ENCODE measurements at places on chromosomes 3 and 15. TPM values are rescaled to one million over a fixed set of nuclear protein-coding genes. Genes with fewer than 3 reads are reported as not detected.
A peak's percentile ranks its signal among the peaks of the same experiment; 100 is the strongest.

GRCh38 chr15:95307115-95307514 is 1023.4 kb upstream of the NR2F2 start:
- peaks cover 16% of the 10 kb centered on the region for H3K4me1 ChIP-seq
- no peak for DNase-seq
- H3K27me3 ChIP-seq: no peaks in the 10 kb centered on the region
- no peaks in the 10 kb centered on the region for H3K36me3 ChIP-seq

GRCh38 chr15:31473385-31474058 is 146.9 kb downstream of the KLF13 start:
- no peak overlapping the region for H3K27ac ChIP-seq
- H3K4me3 ChIP-seq: no peak overlapping the region
- peaks cover 8% of the 10 kb centered on the region for H3K4me1 ChIP-seq
- H3K36me3 ChIP-seq: no peaks in the 10 kb centered on the region
- H3K27me3 ChIP-seq: no peaks in the 10 kb centered on the region

- no peak overlapping the region for H3K4me3 ChIP-seq
- no peaks in the 10 kb centered on the region for H3K27me3 ChIP-seq
- H3K4me1 ChIP-seq: no peaks in the 10 kb centered on the region
These were observed 100.1 kb downstream of the LRTM1 start for GRCh38 chr3:54827776-54828175.

DNA sequence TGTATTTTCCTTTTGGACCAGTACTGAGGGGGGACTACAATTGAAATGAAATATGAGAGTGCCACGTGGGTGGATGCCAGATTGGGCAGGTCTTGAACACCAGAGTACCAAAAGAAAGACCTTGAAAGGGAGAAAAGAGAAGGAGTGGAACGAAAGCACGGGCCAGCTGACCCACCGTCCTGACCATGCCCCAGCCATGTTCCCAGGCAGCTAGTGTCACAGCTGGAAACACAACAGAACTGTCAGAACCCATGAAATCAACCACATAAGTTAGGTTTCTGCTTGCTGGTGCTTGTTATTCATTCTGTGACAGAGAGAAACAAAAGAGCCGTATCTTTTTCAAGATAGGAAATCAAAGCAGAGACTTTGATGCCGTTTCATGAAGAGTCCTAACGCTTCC is 268.8 kb downstream of the MEX3B start:
- H3K4me3 ChIP-seq: no peak overlapping the region
- H3K27ac ChIP-seq: no peak overlapping the region
- no peaks in the 10 kb centered on the region for H3K36me3 ChIP-seq
- DNase-seq: no peak
- no peaks in the 10 kb centered on the region for H3K4me1 ChIP-seq

DNA sequence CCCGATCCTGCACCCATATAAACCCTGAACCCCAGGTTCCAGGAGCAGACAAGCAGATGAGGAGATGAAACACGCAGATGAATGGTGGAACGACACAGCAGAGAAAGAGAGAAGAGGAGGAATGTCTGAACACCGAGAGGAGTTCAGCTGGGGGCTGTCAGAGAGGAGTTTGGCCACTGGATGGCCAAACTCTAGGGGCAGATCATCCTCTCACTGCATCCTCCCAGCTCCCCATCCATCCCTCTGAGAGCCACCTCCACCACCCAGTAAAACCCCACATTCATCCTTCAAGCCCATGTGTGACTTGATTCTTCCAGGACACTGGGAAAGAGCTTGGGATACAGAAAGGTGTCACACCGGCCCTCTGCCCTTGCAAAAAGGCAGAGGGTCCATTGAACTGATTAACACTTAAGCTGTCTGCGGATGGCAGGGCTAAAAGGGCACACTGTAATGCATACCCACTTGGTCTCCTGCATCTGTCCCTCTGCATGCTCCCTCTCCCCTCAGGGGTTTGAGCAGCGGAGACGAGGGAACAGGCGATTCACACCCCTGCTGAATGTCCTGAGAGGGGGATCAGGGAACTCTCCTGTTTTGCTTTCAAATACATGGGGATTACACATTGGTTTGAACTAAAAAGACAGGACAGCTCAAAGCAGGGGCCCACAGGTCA is 53.8 kb downstream of the TMED3 start:
- peak; percentile 15 for DNase-seq
- H3K36me3 ChIP-seq: no peaks in the 10 kb centered on the region
- H3K27ac ChIP-seq: no peak overlapping the region
- no peaks in the 10 kb centered on the region for H3K27me3 ChIP-seq
- H3K4me1 ChIP-seq: peaks cover 21% of the 10 kb centered on the region

DNA sequence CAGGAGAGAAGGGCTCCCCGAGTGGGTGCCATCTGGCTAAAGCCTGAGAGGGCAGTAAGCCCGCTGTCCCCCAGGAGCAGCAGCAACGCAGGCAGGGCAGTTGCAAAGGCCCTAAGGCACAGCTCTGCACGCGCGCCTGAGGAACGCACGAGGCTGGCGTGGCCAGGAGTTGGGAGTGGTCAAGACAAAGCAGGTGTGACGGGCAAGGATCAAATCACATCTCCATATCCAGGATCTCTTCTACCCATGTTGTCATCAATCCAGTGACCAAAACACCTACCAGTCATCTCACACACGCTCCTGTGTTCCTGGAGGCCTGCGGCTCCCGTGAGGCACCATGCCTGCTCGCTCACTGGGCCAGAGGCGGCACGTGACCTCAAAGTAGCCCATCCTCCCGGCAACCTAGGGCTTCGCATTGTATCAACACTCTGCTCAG is 59.5 kb downstream of the ERC2 start:
- no peaks in the 10 kb centered on the region for H3K27me3 ChIP-seq
- H3K4me3 ChIP-seq: no peak overlapping the region
- no peaks in the 10 kb centered on the region for H3K4me1 ChIP-seq
- no peak overlapping the region for H3K27ac ChIP-seq

- no peaks in the 10 kb centered on the region for H3K4me1 ChIP-seq
- no peak overlapping the region for H3K4me3 ChIP-seq
- no peaks in the 10 kb centered on the region for H3K36me3 ChIP-seq
- DNase-seq: no peak
- no peaks in the 10 kb centered on the region for H3K27me3 ChIP-seq
- no peak overlapping the region for H3K27ac ChIP-seq
These were observed 140.7 kb downstream of the IMPG2 start for GRCh38 chr3:101179637-101180036.

DNA sequence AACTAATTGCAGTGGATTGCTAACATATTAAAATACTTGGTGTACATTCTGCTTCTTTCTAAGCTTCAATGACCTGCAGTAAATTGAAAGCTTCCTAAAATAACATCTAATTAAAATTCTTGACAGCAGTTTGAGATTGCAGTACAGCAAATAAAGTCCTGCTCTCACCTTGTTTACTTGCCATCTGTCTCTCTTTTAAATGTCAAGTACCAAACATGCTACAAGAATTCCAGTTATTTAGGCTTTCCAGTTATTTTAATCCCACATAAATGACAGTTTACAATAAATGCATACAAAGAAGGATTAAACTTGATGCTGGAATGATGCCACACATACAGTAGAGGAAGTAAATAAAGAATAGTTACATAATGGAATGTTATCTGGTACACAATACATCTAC is 33.2 kb downstream of the CBLB start:
- H3K4me1 ChIP-seq: peaks cover 14% of the 10 kb centered on the region
- no peaks in the 10 kb centered on the region for H3K36me3 ChIP-seq
- no peaks in the 10 kb centered on the region for H3K27me3 ChIP-seq
- no peak overlapping the region for H3K4me3 ChIP-seq
- H3K27ac ChIP-seq: no peak overlapping the region
- no peak for DNase-seq

GRCh38 chr3:109899925-109900324 is 562.6 kb upstream of the DPPA4 start:
- H3K27me3 ChIP-seq: peaks cover 21% of the 10 kb centered on the region
- peak; percentile 69 for DNase-seq
- no peak overlapping the region for H3K27ac ChIP-seq
- H3K4me3 ChIP-seq: no peak overlapping the region

DNA sequence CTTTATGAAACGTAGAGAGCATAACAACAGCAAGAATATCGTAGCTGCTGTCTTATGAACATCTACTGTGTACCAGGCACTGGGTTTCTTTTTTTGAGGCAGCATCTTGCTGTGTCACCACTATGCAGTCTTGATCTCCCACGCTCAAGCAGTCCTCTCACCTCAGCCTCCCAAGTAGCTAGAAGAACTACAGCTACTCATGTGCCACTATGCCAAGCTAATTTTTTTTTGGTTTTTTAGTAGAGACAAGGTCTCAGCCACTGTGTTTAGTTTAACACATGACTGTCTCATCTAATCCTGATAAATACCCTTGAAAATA is 129.9 kb downstream of the VGLL4 start:
- H3K4me1 ChIP-seq: peaks cover 19% of the 10 kb centered on the region
- no peaks in the 10 kb centered on the region for H3K27me3 ChIP-seq
- no peak overlapping the region for H3K27ac ChIP-seq

GRCh38 chr15:66854012-66854965 is 152.3 kb downstream of the SMAD6 start:
- H3K27ac ChIP-seq: no peak overlapping the region
- H3K4me3 ChIP-seq: no peak overlapping the region
- H3K36me3 ChIP-seq: no peaks in the 10 kb centered on the region

DNA sequence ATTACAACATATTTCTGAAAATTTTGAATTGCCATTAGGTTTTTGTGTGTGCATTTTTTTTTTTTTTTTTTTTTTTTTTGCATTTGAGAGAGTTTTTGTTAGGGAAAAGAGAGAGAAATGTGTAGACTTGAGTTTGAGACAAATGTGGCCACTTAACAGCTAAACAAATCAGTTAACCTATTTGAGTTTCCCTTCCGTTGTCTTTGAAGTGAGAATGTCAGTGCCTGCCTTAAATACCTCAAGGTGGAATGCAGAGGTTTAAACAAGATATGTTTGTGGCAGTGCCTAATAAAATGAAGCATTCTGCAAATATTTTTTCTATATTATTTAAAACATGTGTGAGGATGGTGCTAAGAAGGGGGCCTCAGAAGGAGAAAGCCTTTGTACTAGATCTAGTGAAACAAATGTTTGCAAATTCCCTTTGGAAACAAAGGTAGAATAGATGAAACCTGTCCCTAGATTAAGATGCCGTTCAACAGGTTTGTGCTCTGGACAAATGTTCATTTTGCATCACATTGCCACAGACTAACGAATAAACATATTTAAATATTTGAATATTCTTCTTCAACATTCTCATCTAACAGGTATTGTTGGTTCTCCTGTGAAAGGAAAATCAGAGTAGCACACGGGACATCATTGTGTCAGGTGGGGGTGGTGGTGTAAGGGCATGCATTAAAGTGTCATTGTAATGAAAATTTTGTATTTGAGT is 80.7 kb downstream of the SATB1 start:
- no peaks in the 10 kb centered on the region for H3K27me3 ChIP-seq
- no peaks in the 10 kb centered on the region for H3K4me1 ChIP-seq
- DNase-seq: no peak
- H3K36me3 ChIP-seq: no peaks in the 10 kb centered on the region
- H3K27ac ChIP-seq: no peak overlapping the region
- no peak overlapping the region for H3K4me3 ChIP-seq

DNA sequence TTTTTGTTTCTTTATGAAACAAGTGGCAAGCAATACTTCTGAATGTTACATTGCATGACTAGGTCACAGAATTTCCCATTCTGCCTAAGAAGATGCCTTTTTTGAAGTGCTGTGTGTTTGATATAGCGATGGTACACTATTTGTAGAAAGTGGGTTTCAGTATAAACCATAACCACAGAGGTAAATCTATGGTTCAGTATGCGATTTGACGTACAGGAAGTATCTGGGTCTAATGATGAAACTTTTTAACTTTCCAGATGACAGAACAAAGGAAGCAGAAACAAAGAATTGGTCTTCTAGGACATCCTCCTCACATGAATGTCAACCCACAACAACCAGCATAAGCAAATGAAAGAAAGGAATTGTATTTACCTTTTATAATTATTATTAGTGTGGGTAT is 133.4 kb upstream of the BHLHE40 start:
- no peaks in the 10 kb centered on the region for H3K27me3 ChIP-seq
- no peak overlapping the region for H3K27ac ChIP-seq
- H3K36me3 ChIP-seq: no peaks in the 10 kb centered on the region
- H3K4me1 ChIP-seq: no peaks in the 10 kb centered on the region
- no peak for DNase-seq
- no peak overlapping the region for H3K4me3 ChIP-seq

The C3orf49 gene
- total RNA-seq: not detected

The GPR149 gene
- total RNA-seq: not detected

The GNAT1 gene
- not detected for total RNA-seq

The HRG gene
- total RNA-seq: not detected

The GUCA1C gene
- not detected for total RNA-seq
